ENCODE measurements at places on chromosomes 7 and 10.

DNA sequence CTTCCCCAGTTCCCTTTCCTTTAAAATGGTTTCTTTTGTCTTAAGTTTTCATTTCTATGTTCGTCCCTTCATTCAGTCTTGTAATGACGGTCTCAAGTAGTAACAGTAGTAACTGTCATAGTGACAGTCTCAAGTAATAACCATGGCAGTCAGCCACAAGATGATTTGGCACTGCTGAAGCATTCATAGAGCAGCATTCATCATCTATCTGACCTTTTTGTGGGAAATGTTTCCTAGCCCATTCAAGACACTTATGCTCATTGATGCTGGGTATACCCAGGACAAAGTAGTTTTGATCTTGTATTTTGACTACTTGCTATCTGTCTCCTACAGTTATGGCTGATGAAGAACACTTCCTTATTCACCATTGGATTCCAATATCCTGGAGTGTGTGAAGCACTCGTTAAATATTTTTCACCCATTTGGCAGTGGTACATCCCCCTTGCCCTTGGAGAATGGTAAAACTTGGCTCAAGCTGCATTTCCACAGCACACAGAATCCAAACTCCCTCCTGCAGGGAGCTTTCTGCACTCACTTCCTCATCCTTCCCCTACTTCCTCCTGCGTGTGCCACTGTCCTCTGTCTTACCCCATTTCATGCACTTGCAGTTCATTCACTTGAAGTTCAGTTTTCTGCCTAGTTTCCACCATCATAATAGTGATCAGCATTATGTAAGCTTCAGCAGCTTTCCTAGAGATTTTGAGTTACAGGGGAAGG, 19.0 kb downstream of the GIMAP4 start:
- DNase-seq = no peak

DNA sequence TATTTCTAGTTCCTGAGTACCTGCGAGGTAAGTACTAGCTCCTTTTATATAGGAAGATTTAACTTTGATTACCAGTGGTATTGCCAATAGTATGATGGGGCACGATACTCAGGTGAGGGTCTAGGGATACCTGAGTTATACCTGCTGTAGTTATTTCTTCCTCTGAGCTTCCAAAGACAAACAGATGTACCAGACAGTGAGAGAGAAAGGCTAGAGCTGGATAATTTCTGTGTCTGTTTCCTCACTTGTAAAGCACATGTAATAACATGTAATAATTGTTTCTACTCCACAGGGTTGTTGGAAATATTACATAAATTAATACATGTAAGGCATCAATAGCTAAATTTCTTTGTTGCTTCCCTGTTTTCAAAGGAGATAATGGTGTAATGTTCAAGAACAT, 53.7 kb downstream of the CPED1 start:
- no peak for DNase-seq

DNA sequence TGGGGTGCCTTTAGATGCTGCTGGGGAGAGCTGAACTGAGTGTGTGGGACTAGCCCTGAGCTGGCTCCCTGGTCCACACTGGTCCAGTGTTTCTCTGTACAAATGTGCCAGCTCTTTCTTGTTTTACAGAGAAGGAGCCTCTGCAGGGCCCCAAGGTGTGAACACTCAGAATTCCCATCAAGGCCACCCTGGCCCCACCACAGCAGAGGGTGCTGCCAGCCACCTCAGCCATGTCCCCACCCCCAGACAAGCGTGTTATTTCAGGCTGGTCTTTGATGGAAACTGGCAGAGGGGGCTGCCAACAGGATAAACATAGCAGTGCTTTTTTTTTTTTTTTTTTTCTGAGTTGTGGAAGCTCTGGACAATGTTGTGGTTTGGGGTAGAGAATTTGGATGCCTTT, 68.5 kb upstream of the LRRC18 start:
- DNase-seq = no peak

DNA sequence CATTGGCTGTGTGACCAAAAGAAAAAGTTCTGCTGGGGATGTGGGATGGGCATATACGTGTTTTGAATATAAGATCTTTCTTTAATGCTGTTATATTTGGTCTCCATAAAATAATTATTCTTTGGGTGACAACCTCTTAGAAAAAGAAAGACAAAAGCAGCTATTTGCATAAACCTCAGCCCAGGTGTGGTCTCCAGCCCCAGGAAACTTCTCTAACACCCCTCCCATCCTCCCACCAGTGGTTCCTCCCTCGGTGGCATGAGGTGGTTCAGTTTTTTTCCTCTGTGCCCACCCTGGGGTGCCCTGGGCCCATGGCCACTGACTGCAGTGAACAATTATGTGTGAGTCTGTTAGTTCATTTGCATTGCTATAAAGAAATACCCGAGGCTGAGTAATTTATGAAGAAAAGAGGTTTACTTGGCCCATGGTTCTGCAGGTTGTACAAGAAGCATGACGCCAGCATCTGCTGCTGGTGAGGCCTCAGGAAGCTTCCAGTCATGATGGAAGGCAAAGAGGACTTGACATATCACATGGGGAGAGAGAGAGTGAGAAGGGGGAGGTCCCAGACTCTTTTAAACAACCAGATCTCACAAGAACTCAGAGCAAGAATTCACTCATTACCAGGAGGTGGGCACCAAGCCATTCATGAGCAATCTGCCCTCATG, 165.9 kb downstream of the CUX1 start:
- DNase-seq = no peak

DNA sequence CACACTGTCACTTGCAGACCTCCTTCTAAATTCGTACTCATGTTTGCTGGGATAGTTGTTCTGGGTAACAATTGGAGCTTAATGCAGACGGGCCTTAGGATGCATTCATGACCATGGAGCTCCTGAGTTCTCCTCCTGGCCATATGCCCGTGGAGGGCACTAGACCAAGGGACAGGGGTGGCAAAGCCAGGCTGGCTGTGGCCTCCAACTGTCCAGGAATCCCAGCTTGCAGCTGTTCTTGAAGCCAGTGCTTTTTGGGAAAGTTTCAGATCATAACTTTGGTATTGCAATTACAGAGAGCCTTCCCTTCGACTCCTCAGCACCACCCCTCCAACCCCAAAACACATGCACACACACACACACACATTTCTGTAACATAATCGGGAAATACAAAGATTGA, 30.6 kb downstream of the ANTXRL start:
- no peak for DNase-seq

DNA sequence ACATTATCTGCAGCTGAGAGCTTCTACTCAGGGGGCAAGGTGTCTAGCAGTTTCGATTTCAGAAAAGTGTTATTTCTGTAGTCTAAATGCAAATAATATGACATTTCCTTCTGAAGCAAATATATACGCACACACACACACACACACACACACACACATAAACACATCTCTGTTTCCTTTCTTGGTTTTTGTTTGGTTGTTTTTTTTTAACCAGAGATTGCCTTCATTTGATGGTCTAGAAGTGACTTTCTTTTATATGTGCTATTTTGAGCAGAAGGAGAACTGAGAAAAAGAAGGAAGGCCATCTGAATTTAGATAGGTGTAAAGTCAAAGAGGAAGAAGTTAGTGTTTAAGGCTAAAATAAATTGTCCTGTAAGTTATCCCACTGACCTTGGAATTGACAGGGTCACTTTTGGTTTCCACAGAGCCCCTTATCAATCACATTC, 142.2 kb downstream of the TRIL start:
- DNase-seq = no peak

- no peak for DNase-seq
Observed at GRCh38 chr10:99850021-99850766, 67.8 kb downstream of the ABCC2 start.

DNA sequence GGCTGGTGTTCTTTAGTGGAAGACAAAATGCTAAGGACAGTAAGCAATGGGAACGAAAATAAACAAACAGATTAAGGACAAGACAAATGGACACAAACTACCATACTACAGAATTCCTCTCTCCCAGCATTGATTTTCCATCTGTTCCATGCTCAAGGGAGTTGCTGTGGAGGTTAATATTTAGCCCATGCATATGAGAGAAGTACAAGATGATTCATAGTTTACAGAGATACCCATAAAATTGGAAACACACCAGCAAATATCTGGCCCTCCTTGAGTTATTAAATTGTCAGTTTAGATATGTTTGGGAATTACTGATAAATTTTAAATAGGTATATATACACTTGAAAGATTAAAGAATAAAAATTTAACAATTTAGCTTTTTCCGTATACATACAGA, 69.8 kb downstream of the GLI3 start:
- no peak for DNase-seq

- no peak for DNase-seq
Observed at GRCh38 chr7:73974101-73974947, 53.6 kb upstream of the ELN start.

DNA sequence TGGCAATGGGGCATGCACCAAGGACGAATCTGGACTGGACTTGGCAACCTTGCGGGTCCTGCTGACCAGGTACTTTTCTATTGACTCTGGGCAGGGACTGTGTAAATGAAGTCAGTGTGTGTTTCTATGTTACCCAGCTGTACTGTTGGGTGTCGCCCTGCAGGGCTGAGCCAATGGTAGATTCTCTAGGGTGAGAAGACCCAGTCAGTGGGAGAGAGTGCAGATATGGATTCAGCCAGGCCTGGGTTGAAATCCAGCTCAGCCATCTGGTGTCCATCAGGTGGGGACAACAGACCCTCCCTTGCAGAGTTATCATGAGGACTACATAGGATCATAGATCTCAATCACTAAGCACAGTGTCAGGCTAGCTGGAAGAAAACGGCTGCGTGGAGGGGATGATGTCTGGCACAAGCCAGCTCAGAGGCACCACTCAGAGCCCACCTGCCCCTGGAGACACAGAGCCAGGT, 4.9 kb upstream of the PPIF start:
- DNase-seq = no peak

DNA sequence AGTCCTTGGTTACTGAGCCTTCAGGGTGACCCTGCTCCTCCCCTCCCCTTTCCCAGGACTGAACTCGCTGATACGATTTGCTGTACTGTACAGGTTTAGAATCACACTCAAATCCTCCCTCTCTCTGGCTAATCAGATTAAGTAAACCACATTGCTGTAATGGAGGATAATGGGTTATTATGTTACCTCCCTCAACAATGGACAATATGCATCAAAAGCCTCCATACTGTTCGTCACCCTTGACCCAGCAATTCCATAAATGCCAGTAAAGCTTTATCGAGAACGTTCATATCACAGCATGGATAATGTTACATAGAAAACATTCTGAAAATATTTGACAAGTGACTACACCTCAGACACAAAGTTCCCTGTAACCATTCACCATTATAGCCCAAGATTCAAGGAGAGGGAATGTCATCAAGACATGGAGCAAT, 61.7 kb downstream of the FAM107B start:
- DNase-seq = peak; percentile 25

DNA sequence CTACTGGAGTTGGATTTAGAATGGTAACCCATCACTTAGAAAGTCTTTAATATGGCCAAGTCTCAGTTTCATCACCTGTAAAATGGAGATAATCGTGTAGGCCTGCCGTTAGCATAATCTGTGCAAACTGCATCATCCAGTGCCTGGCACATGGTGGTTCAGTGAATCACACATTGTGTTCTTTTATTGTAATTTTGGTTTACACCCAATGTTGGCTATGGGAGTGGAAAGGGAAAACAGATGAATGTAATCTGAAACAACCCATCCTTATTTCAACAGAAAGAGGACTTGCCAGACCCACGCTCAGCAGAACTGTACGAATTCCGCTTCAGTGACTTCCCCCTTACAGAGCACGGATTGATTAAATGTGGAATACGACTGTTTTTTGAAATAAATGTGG, 27.5 kb downstream of the PDE6C start:
- DNase-seq = no peak
